ENCODE measurements at places on chromosomes 2 and 18.

GRCh38 chr2:105377871-105378270, 21.0 kb downstream of the FHL2 start:
- DNase-seq = no peak

DNA sequence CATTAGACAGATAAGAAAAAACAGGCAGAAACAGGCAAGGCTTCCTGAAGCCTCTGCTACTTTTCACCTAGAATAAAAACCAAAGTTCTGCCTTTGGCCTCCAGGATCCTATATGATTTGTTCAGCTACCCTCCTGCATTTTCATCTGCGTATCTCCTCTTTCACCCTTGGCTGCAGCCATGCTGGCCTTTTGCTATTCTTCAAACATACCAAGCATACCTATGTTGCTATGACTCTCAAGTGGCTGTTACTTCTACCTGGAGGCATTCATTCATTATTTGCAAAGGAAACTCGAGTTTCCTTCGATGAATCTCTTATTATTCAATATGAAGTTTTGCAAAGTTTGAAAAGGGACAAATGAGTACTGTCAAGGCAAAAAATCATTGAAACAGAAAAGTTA, 106.4 kb upstream of the HNMT start:
- no peak for DNase-seq

GRCh38 chr18:21391074-21391673, 149.1 kb downstream of the GREB1L start:
- DNase-seq = no peak

DNA sequence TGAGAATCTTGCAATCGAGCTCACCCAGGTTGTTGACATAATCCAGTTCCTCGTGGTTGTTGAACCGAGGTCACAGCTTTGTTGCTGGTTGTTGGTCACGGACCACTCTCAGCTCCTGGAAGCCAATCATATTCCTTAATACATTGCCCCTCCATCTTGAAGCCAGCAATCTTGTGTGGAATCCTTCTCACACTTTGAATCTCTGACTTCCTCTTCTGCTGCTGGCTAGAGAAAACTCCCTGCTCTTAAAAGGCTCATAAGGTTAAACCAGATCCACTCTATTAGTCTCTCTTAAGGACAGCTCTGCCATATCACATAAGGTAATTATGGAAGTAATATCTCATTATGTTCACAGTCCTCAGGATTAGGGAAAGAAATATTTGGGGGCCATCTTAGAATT, 41.1 kb downstream of the SP140 start:
- no peak for DNase-seq

GRCh38 chr18:68703326-68703725, 11.6 kb downstream of the TMX3 start:
- no peak for DNase-seq

DNA sequence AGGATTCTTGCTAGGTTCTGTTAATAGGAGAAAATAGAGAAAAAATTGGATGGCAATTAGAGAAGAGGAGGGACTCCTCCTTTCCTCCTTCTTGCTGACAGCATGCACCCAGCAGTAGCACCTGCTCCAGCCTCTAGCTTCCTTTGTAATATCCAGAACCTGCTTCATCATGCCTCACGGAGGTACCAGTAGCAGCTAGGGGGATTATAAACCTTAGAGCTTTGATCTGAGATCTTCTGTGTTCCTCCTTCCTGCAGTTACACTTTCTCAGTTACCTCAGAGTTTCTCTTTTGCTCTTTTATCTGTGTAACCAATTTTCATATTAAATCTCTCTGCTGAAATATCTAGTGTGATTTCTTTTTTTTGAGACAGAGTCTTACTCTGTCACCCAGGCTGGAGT, 16.6 kb downstream of the DPP4 start:
- DNase-seq = no peak

Measured in activated naive CD4-positive, alpha-beta T cell (primary cell).